ENCODE measurements at places on chromosomes 16 and 17.

DNA sequence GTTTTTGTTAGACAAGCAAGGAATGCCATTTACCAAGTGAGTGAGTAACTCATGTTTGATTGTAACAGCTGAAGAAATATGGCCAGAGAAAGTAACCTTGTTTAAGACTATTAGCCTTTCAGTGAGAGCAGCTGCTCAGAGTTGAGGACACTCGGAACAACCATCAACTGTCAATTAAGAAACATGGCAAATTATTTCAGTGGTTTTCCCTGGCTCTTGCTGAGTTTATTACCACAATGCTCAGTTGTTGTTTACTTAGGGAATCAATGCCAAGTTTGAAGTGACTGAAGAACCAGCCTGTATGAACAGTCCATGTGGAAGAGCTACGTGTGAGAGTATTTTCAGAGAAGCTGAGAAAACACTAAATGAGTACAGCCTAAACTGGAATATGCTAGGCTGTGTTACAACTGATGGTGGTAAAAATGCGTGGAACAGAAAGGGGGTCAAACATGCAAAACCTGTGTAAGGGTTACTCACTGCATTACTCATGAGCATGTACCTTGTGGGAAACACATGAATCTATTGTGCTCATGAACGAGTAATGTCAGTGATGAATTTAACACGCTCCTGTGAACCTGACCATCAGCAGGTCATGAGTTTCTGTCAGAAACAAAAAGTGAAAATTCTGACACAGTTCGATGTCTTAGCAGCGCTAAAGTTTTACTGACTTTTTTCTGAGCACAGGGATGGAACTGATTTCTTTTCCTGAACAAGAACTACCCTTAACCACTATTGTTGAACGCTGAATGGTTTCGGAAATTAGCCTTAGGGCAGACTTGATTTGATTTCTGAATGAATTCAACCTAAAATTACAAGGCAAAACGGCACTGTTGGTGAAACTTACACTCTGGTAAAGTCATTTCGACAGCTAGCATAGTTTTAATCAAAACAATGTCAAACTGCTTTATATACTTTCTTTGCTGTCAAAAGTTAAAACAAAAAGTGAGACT lies 33.5 kb downstream of the GNA13 start:
- peak; percentile 26 for DNase-seq

- DNase-seq, result no peak
These were observed 20.8 kb downstream of the SNX11 start for GRCh38 chr17:48128400-48128799.

DNA sequence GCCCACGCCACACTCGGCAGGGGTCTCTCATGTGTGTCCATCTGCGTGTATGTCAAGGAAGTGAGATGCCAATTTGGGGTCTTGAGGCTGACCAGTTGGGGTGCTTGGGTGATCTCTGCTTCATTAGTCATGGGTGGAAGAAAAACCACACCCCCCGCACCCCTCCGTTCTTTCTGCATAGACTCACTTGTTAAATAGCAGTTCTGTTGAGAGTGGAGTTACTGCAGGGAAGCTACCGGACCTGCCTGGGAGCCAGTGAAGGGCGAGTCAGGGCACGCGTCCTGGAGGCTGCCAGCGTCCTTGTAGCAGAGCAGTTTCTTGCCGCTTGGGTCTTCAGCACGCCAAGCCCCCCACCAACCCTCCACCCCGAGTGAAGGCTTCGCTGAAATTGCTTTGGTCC lies 8.5 kb downstream of the SNN start:
- no peak for DNase-seq

- no peak for DNase-seq
These were observed 2.7 kb downstream of the MAP3K14 start for GRCh38 chr17:45313996-45314740.

- DNase-seq, result no peak
These were observed 183.5 kb downstream of the SEC14L1 start for GRCh38 chr17:77324227-77324626.

DNA sequence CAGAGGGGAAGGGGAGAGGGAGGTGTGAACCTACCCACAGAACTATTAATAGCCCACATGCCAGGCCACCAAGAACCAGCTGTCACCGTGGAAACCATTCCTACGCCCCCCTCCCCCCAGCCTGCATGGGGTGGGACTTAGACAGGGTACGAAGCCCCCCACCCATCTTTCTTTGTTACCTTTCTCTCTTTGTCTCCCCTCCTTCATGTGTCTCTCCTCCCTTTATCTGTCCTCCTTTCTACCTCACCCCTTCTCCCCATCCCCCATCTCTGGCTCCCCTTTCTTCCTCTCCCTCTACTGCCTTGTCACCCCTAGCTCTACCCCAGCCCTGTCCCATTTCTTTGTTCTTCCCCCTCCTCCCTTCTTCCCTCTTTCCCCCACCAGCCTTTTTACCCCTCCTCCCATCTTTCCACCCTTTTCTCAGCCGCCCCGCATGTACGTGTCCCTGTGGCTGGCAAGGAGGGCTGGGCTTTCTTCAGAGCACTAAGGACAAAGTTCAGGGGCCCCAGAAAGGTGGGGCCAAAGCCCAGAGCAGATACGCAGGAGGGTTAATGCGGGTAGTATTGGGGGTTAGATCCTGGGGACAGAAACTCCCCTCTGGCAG lies 8.0 kb downstream of the THRA start:
- DNase-seq, result no peak

GRCh38 chr17:72806011-72806410 lies 286.5 kb downstream of the SLC39A11 start:
- no peak for DNase-seq

GRCh38 chr17:68600067-68600930 lies 868 bp downstream of the FAM20A start:
- DNase-seq, result no peak

DNA sequence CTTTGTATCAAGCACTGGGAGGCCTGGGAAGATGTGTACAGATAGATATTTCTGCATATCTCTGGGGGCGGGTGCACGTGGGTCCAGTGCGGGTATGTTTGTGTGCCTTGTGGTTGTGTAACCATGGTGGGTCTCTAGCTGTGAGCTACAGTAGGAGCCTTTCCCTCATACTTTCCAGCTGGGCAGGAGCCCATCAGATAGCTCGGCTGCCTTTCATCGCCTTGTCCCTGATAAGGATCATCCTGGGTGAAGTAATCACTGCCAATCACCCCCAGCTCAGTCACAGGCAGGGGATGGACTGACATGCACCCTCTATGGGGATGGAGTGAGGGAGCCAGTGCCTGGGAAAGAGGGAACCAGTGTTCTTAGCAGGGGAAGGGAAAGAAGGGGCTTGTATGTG lies 3.2 kb upstream of the SCRN2 start:
- no peak for DNase-seq

DNA sequence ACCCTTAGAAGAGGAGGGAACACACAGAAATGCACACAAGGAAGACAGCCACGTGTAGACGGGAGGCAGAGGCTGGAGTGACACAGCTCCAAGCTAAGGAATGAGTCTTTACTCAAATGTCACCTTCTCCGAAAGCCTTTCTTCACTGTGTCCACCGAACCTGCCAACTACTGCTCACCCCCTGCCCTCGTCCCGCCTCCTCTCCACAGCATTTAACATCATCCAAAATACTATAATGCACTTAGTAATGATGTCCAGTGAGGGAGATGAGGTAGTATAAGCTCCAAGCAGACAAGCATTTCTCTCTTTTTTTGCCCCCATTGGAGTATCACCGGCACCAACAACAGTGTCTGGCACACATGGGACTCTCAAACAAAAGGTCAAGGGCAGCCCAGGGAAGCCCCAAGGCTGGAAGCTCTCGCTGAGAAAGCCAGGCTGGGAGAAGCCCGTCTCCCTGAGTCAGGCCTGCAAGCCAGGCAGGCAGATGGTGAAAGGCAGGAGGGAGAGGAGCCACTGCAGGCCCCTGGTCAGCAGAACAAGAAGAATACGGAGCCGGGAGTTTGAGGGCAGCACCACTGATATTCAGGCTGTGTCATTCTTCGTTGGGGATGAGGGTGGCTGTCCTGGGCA lies 25.9 kb downstream of the ZFHX3 start:
- no peak for DNase-seq

DNA sequence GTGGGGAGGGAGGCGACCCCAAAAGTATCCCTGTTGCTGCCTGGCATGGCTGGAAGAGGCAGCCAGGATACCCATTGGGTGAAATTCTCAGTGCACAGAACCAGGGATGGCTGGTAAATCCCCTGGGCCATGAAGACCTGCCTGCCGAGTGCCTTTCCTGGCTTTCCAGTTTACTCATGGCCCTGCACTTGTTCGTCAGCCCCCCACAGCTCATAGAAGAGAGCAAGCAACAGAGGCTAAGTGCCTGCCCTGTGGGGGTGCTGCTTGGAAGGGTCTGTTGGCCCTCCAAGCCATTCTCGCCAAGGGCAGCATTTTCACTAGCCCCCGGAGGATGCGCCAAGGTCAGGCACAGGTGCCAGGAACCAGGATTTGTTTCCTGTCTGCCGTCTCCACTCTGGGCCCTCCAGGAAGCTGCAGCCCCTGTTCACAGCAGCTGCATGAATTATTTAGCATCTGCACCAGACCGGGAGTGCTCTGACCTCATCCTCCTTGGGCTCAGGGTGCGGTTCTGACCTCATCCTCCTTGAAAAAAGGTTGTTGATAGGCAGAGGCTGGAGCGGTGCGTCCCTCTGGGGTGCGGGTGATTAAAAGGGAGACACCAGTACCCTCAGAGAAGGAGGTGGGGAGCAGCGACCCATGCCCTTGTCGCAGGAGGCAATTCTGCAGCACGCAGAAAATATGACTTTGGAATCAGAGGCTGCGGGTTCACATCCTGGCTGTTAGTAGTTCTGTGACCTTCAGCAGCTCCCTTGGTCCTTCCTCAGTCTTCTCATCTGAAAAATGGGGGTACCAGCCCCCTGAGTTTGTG lies 14.2 kb upstream of the CD300A start:
- DNase-seq, result no peak

- DNase-seq, result peak; percentile 31
These were observed 696.9 kb downstream of the WWOX start for GRCh38 chr16:78796221-78796866.

- peak; percentile 44 for DNase-seq
These were observed 93.7 kb downstream of the PMP22 start for GRCh38 chr17:15171167-15172047.

GRCh38 chr17:42573095-42573494 lies 4.4 kb downstream of the PSMC3IP start:
- no peak for DNase-seq

- DNase-seq, result no peak
These were observed 55.4 kb downstream of the TMEM186 start for GRCh38 chr16:8742068-8742467.

- no peak for DNase-seq
These were observed 25.7 kb downstream of the PSMD7 start for GRCh38 chr16:74322301-74322710.

GRCh38 chr16:27321013-27321915 lies 7.5 kb downstream of the IL4R start:
- peak; percentile 38 for DNase-seq

- no peak for DNase-seq
These were observed 177.2 kb downstream of the ABCC12 start for GRCh38 chr16:47978491-47979163.

DNA sequence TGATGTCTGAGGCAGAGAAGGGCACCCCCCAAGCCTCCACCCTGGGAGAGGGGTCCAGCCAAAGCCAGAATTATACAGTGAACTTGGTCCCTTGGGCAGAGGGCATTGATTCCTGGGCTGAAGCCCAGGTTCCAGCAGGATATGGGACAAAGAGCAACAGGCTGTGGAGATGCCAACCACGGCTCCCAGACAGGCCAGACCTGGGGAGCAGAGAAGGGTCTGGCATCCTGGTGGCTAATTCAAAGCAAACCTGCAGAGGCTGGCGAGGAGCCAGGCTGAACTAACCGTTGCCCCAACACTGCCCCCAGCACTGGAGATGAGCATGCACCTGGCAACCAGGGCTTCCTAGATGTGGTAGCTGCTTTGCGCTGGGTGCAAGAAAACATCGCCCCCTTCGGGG lies 3.0 kb downstream of the CES3 start:
- no peak for DNase-seq

DNA sequence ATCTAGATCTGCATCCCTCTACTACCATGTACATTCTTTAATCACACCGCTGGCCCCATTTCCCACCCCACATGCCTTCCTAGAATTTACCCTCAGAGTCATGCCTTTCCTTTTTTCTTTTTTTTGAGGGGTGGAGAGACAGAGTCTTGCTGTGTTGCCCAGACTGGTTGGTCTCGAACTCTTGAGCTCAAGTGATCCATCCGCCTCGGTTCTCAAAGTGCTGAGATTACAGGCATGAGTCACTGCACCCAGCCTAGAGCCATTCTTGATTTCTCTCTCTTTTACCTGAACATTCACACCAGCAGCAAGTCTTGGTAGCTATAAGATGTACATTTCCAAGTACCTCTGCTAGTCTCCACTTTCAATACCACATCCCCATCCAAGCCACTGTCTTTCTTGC lies 2.1 kb downstream of the PAGR1 start:
- DNase-seq, result no peak

DNA sequence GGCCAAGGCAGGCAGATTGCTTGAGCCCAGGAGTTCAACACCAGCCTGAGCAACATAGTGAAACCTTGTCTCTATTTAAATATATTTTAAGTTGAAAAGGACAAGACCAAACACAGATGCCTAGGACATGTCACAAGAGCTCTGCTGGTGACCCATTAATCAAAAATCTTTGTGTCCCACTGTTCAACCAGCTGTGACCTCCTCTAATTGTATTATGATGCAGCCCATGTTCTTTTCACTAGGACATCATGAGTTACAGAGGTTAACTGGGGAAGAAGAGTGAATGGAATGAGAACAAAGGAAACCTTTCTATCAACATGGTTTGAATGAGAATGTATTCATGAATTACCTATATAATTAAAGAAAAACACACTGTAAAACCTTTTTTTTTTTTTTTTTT lies 7.0 kb downstream of the EFTUD2 start:
- DNase-seq, result no peak

- DNase-seq, result no peak
These were observed 129.7 kb upstream of the CHMP6 start for GRCh38 chr17:80861892-80862291.

DNA sequence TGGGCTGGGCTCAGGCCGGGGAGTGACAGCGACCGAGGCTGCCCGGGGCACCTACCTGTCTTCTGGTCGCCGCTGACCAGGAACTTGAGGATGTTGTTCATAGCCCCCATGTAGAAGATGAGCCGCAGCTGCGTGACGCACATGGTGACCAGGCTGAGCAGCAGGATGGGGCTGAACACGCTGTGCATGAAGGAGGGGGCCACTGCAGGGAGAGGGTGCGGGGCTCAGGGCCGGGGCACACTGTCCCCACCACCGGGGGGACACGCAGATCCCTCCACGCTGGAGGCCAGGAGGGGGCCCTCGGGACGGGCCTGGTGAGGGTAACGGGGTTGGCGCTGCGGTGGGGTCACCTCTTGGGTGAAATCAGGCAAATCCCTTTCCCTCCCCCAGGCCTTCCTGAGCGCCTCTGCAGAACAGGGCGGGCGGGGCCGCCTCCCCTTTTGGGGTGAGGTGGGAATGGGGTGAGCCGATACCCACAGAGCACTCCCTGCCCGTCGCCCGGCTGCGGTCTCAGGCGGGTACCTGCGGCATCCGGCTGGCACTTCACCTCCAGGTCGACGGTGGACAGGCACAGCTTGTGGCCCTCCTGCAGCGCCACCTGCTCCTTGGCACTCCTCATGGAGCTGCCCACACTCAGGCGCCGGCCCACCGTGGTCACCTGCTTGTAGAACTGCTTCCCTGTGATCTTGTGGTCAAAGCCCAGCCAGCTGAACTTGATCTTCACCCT lies 28.3 kb upstream of the PITPNA start:
- DNase-seq, result no peak
